ENCODE measurements at places on chromosomes 11 and 22.

- no peak for DNase-seq
Measured at GRCh38 chr11:26905368-26905767, 88.5 kb upstream of the FIBIN start.

DNA sequence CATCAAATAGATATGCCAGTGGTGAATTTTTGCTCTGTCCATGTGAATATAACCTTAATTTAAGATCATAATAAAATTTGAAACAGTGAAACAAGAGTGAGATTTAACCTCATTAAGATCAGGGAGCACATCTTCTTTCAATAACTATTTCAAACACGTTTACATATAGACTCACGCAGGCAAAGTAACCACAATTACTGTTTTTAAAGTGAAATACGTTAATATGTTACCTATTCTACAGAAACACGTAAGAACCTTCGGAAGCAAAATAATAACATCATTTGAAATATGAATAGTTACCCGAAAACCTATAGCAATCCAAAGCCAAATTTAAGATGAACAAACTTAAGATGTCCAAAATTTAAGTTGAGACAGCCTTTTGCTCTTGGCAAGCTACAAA, 136.2 kb upstream of the ZC3H12C start:
- no peak for DNase-seq

DNA sequence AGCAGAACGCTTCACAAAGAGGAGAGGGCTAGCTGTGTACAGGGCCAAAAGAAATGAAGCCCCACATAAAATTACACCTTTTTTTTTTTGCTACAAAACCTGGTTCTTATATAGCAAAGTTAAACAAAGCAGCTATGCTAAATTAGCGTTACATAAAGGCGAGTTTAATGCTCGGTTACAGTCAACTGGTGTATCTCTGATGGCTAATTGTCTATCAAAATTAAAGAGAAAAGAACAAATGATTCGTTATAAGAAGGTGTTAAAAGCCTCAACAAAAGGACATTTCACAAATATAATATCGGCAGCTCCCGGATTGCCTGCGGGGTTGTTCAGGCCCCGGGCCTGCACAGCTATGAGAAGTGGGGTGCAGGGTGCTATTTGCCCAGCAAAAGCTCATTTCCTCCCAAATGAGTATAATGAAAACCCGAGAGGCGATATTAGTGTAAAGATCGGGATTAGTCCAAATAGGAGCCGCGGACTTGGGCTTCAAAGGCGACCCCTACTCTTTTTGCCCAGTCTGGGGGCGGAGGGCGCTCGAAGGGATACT, 13.3 kb upstream of the PAX6 start:
- DNase-seq, result no peak

GRCh38 chr11:94796190-94796580, 28.0 kb downstream of the AMOTL1 start:
- DNase-seq, result no peak

- DNase-seq, result no peak
Measured at GRCh38 chr22:40055143-40055883, 60.6 kb downstream of the FAM83F start.

- DNase-seq, result no peak
Measured at GRCh38 chr11:47305734-47306483, 36.0 kb downstream of the MADD start.

DNA sequence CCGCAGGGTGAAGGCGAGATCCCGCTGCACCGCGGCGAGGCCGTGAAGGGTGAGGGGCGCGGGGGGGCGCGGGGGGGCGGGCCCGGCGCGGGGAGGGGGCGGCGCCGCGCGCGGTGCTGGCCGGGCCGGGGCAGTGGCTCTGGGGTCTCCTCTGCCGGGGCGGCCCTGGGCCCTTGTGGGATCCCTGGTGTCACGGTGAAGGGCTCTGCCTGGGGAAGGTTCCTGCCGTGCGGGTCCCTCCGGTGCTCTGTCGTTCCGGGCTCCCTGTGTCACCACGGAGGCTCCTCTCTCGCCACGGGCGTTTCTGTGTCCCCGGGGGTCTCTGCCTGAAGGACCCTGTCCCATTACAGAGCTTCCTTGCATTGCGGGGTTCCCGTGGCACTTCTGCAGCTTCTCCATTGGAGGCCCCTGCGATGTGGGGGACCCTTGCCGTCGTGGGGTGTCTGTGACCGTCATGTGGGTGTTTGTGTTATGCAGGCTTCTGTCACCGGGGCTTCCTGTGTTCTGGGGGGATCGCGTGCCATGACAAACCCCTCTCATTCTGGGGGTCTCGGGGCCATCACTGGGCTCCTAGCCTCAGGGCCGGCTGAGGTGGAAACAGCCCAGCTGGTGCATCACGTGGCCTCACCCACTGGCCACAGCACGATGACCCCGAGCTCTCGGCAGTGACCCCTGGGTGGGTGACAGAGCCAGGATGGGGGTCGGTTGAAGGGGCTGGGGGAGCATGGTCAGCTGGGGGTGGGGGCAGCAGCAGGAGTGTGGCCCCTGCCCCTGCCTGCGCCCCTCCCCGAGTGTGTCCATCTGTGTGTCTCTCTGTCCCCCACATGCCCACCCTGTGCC, 25.3 kb downstream of the SHANK3 start:
- no peak for DNase-seq

GRCh38 chr22:30289141-30289979, at the start of gene CASTOR1:
TSS of gene CASTOR1 (minus strand) at chr22:30289505. CDS start at chr22:30289497, 8 bp downstream.
- peak; percentile 98 for DNase-seq

- no peak for DNase-seq
Measured at GRCh38 chr11:67437082-67437808, at the start of gene PTPRCAP. TSS of gene PTPRCAP (minus strand) at chr11:67437682. CDS start at chr11:67437619, 63 bp downstream.

DNA sequence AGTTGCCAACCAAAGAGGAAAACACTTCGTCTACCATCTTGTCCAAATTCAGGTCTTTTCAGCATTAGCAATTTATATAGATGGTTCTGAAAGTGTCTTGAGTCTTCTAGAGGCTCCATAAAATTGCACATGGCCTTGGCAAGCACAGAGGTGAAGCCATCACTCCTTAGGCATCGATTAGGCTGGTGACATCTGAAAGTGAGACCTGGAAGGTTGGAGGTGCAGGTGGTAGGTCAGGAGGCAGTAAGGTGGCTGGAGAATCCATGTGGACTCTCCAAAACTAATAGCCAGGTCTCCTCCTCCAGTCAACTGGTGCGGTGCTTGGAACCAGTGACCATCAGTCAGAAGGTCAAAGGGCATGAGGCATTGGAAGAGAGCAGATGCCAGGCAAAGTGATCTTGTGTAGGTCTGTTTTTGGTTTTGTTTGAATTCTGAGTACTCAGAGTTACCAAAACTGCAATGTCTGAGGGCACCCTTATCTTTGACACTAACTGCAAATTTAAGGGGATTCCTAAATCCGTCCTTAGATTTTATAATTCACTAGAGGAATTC, 6.6 kb upstream of the APOL2 start:
- no peak for DNase-seq

DNA sequence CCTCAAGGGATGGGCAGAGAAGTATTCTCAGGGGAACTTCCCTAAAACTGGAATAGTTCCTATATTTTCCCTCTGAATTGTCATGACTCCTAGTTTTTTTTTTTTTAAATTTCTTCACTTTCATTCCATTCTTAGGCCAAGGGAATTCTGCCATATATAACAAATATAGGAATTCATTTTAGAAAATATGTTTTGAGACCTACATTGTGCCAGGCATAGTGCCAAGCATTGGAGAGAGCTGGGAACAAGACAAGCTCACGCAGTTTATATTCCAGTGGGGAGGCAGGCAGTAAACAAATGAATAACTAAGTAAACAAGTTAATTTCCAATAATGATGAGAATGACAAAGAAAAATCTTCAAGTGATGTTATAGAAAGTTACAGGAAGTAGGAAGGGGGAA, 2.6 kb upstream of the NPTXR start:
- no peak for DNase-seq

DNA sequence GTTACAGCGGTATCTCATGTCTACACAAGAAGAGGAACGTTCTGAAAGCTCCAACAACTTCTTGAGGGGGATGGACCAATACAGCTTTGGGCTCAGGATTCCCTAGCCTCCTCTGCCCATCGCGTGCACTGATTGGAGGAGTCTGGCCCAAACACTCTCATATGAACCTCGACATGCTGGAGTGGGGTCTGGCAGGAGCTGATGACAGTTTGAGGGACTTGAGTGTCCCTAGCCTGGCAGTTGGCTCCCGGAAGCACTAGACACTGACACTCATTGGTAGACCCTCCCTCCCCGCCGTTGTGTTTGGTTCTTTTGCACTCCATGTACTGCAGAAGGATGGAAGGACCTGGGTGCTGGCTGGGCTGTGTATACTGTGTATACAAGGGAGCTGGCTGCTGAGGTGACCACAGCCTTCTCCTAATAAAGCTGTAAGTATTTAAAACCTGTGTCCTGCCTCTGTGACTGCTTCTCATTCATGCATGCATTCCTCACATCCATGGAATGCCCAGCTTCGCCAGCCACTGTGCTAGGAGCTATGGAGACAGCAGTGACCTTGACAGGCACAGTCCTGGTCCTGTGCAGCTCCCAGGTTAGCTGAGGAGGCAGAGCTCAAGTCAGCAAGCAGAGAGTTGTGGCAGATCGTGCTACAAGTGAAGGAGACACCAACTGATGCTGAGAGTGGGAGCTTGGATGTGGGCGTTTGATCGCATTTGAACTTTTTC, 27.9 kb downstream of the ADAMTS15 start:
- DNase-seq, result no peak

DNA sequence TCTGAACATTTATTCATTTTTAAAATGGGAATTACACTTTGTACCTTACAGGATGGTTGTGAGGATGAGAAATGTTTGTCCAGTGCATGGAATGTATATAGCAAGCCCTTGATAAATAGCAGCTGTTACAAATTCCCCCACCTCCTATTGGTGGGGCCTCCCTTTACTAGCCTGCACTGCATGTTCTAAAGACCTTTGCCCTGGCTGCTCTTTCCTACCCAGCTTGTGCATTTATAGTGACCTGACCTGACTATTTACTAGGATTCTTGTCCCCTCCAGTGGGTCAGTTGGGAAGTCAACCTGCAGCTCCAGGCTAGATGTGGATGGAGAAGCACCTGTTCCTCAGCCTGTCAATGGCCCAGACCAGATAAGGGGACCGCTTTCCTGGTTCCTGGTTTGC, 180.3 kb downstream of the HIPK3 start:
- peak; percentile 80 for DNase-seq

DNA sequence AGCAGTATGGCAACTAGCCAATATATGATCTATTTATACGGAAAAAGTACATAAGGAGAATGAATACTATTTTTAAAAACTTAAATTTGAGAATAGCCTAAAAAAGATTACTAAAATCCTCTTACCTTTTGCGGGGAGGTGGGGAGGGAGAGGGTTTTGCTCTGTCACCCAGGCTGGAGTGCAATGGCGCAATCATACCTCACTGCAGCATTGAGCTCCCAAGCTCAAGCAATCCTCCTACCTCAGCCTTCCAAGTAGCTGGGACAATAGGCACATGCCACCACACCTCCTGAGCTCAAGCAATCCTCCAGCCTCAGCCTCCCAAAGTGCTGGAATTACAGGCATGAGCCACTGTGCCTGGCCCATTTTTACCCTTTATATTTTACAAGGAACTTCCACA, 82.0 kb downstream of the TTC28 start:
- no peak for DNase-seq

GRCh38 chr22:50269970-50270665, at the start of gene MAPK11:
TSS of gene MAPK11 (minus strand) at chr22:50270380. CDS start at chr22:50270292, 88 bp downstream.
- DNase-seq, result no peak

- DNase-seq, result no peak
Measured at GRCh38 chr22:48244388-48245195, 1482.1 kb downstream of the TBC1D22A start.

DNA sequence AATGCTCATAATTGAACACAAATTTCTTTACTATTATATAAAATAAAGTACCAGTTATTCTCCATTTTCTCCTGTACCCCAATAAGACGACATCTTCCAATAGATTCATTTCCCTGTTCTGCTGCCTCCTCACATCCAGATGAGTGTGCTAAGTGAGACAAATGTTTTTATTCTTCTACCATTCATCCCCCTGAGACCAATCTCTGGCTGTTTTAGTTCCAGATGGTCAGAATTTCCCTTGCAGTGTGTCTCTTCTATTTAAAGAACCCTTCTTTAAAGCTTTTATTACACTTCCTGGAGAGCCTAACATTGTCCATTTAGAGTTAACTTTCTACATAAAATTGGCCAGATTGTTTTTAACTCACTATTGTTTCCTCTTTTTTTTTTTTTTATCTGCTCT, 41.2 kb upstream of the GLYATL1 start:
- no peak for DNase-seq

DNA sequence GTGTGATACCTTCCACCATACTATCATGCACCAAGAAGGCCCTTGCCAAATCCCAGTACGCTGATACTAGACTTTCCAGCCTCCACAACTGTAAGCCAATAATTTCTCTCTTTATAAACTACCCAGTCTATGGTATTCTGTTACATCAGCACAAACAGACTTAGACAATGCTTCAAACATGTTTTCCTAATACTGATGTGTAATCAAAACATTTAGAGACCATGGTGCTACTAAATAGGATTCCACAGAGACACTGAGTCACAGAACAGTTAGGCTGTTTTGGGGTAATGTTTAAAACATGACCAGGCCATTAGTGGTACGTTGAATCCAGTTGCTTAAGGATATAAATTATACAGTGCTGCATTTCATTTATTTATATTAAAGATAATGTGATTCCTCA, 103.7 kb downstream of the PICALM start:
- DNase-seq, result no peak

GRCh38 chr11:86370922-86371594, 3.6 kb upstream of the CCDC81 start:
- DNase-seq, result peak; percentile 78

DNA sequence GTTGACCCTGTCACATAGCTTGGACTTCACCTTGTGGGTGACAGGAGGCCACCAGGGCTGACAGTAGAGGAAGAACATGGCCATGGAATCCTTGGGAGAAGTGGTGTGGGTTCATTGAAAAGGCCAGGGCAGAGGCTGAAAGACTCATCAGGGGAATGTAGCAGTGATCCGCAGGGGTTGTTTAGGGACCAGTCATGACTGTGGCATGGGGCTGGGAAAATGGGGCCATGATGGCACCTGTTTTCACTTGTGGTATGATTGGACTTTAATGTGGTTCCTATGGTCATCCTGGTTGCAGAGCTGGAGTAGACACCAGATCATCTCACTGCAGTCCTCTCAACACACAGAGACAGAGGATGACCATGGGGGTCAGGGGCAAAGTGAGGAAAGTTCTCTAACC, 66.7 kb upstream of the MYEOV start:
- DNase-seq, result no peak

DNA sequence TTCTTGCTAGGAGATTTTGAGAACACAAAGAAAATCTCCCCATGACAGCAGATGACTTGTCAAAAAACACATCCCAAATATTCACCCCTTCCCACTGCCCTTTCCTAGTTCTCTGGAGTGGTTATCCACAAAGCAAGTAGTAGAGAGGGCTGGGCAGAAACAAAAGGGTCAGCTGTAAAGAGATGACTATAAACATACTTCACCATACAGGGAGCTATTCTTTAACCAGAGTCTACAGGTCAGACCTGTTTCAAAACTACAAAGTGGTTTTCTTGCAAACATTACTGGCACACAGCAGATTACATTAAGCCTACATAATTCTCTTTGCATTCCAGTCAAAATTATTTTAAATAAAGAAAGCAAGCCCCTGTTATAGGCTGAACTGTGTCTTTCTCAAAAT, 47.7 kb upstream of the NFRKB start:
- DNase-seq, result peak; percentile 83

GRCh38 chr11:76655501-76656049, 15.0 kb downstream of the LRRC32 start:
- no peak for DNase-seq

- DNase-seq, result no peak
Measured at GRCh38 chr22:25149014-25149413, 50.6 kb upstream of the CRYBB3 start.

All from Caco-2 (cell line).